ENCODE measurements at places on chromosomes 5 and 9.
A peak's percentile ranks its signal among the peaks of the same experiment; 100 is the strongest.

DNA sequence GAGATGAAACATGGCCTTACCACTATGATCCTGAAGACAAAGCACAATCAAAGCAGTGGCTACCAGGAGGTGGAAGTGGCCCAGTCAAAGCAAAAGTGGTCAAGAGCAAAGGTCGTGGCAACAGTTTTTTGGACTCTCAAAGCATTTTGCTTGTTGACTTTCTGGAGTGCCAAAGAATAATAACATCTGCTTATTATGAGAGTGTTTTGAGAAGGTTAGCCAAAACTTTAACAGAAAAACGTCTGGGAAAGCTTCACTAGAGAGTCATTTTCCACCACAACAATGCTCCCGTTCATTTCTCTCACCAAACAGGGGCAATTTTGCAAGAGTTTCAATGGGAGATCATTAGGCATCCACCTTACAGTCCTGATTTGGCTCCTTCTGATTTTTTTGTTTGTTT is 33.6 kb upstream of the MAMDC2 start:
- no peak for DNase-seq

GRCh38 chr9:133645021-133645765 is 9.0 kb downstream of the DBH start:
- no peak for DNase-seq

GRCh38 chr9:133286523-133286922 is 11.5 kb upstream of the ABO start:
- no peak for DNase-seq

DNA sequence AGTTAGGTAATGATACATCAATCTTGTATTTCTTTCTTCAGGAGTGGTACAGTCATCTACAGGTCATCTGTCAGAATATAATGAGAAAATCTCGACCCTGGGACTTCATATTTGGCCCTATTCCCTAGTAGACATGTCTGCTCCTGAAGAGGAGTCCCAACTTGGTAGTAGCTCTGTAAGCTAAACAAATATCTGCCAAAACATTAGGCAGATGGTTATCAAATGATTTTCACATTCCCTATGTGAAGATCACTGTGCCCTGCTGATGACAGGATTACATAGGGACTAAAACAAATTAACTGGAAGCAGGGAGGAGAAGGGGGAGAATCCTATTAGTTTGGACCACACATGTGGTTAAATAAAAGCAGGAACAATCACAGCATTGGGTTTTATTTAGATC is 138.6 kb upstream of the NFIB start:
- DNase-seq = no peak

DNA sequence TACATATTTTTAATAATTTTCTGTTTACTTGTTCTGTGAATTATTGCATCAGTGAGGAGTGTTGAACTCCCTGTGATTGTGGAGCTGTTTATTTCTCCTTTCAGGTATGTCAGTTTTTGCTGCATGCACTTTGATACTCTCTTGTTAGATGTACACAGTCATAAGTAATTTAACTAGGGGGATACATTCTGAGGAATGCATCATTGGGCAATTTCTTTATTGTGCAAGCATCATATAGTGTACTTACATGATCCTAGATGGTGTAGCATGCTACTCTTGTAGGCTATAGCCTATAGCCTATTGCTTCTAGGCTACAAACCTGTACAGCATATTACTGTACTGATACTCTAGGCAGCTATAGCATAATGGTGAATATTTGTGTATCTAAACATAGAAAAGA is 9.5 kb downstream of the DENND4C start:
- DNase-seq = no peak

DNA sequence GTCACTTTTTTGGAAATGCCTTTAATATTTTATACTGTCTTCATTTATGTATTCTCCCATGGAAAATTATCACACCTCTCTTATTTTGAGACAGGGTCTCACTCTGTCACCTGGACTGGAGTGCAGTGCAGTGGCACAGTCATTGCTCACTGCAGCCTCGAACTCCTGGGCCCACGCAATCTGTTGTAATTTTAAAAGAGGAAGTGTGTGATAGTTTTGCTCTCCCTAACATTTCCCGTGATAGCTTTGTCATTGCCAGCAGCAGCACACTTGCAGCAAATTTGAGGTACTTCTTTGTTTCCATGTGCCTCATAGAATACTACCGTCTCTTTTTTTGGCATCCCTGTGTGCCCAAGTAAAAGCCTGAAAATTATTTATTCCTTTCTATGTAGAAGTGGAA is 103.5 kb downstream of the RNF180 start:
- no peak for DNase-seq

DNA sequence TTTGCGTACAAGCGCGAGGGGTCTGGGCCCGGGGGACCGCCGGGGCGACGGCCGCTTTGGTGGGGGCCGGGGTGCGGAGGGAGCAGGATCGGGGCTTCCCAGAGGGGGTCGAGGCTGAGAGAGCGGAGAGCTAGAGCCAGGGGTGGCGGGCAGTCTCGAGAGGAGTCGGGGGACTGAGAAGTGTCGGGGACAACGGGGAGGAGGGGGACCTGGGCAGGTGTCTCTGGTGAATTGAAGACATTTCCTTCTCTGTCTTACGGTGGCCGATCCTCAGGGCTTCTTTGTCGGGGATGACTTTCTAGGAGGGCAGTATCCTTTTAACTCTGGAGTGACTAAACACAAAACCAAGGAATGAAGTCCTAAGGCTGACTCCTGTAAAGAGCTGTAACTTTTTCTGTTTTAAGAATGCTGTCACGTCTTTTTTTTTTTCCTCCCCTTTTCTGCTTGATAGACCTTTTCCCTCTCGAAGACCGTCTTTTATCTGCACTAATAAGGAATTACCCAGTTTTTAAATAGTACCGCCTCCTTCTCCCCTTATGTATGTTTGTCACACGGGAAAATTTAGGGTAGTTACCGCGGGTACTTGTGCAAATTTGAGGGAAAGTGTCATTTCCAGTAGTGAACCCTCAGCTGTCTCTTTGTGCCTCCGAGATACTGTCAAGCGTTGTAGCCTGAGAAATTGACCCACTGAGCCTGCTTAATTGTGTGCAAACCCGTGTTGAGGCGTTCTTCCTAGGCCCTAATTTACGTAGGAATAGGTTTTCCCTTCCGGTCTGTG is 822 bp downstream of the DENND4C start:
- peak; percentile 29 for DNase-seq

DNA sequence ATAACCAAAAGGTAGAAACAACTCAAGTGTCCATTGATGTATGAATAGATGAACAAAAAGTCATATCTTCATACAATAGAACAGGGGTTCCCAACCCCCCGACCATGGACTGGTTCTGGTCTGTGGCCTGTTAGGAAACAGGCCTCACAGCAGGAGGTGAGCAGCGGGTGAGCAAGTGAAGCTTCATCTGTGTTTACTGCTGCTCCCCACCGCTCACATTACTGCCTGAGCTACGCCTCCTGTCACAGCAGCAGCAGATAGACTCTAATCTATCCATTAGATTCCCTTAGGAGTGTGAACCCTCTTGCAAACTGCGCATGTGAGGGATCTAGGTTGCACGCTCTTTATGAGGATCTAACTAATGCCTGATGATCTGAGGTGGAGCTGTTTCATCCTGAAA is 478.0 kb downstream of the BRINP1 start:
- DNase-seq = no peak

DNA sequence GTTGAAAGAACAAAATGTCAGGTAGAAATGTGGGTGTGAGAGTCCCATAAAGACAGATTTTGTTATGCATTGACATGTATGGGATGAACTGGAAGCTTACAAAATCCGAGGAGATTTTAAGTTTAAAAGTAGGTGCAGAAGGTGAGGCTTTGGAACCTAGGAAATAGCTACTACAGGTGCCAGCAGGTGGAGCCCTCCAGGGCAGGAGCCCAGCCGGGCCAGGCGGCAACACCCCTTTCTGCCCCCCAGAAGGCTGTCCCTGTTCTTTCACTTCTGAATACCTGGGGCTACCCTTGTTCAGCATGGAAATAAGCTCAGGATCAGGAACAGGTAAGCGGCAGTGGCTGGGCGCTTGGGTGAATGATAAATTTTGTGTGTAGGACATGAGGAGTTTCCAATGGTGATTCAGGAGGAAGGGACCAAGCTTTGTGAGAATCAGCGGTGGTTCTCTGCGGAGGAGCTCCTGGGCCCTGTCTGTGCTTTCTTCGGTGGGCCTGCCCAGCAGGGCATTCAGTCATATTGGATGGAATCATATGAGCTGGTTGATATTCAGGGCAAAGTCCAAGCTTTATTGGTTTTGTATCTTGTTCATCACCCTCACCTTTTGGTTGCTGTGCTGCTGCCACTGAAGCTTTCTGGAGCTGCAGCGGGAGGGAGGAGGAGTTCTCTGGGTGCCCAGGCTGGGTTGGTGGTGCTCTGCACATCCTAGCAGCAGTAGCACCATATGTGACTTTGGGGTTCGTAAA is 12.3 kb downstream of the PCBD2 start:
- DNase-seq = no peak

- no peak for DNase-seq
Measured at GRCh38 chr5:142435410-142436115, 110.7 kb upstream of the SPRY4 start.

GRCh38 chr5:174446446-174446845 is 277.9 kb upstream of the MSX2 start:
- DNase-seq = no peak

DNA sequence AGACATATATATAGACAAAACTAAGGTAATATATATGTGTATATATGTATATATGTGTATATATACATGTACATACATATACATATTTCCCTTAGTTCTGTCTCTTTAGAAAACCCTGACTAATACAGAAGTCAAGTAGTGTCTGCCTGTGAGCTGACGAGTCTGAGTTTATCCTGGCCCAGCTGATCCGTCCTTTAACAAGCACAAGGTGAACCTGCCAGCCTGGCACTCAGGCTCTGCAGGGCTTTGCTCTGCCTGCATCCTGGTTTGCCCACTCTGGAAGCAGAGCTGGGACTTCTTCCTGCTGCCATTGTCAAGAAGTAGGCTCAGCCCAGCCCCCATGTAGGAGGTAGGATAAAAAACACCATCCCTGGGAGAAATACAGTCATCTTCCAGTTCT is 388.0 kb downstream of the ICE1 start:
- no peak for DNase-seq

DNA sequence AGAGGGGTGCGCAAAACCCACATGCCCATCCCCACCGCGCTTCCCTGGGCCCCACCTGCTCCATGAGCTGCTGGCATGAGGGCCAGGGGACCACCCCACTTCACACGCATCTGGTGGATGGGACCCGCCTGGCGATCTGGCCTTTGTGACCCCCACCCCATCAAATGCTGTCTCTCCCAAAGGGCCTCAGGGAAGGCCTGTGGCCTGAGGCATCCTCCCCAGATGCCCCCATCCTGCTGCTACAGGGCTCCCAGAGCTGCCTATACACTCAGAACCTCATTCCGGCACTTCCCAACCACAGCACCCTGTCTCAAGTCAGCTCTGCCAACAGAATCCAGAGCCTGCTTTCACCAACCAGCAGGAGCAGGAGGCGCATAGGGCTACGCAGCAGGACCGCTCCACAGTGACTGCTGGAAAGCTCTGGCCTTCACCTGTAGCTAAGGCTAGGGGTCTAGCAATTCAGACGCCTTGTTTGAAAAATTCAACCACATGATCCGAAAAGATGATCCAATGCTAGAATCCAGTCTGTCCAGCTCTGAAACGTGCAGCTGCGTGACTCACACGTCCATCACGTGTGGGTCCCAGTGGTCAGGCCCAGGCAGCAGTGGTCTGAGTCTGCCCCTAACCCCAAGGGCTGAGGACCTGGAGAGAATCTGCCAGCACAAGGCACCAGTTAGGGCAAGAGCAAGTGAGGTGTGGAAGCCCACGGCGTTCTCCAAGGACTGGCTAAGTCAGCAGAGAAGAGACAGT is 1.4 kb upstream of the SNAPC4 start:
- DNase-seq = no peak

- no peak for DNase-seq
Measured at GRCh38 chr5:167049771-167050567, 1241.5 kb upstream of the WWC1 start.

DNA sequence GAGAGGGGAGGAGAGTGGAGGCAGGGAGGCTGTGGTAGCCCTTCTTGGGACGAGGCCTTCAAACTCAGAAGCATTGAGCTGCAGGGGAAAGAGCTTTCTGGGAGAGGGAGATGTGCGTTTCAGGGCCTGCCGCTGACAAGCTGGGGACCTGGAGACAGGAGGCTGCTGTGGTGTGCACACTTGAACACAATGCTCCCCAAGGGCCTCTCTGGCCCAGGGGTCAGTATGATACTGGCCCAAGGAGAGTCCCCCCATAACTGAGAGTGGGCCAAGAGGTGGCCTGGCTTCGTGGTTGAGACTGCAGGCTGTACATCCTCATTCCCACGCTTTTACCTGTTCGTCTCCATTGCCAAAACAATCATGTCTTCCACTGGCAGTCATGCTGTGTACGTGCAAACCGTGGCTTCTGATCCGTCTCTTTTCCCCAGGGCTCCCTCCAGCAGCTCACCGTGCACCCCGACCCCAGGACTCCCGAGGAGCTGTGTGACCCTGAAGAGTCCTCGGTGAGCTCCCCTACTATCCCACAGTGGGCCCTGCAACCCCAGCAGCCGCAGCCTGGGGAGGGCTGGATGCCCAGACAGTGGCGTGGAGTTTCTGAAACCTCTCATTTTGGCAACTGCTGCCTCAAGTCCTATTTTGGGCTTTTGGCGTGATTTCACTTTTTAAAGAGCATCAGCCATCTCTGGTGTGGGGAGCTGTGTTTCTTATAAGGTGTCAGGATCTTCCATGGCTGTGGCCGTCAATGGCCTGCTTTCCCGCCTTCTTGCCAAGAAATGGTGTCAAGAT is 43.4 kb downstream of the COL15A1 start:
- DNase-seq = no peak

- no peak for DNase-seq
Measured at GRCh38 chr5:172630986-172631385, 10.1 kb upstream of the NEURL1B start.

GRCh38 chr5:67200809-67201562 is 4.4 kb upstream of the CD180 start:
- DNase-seq = no peak

- no peak for DNase-seq
Measured at GRCh38 chr5:76137887-76138542, 54.8 kb downstream of the SV2C start.

DNA sequence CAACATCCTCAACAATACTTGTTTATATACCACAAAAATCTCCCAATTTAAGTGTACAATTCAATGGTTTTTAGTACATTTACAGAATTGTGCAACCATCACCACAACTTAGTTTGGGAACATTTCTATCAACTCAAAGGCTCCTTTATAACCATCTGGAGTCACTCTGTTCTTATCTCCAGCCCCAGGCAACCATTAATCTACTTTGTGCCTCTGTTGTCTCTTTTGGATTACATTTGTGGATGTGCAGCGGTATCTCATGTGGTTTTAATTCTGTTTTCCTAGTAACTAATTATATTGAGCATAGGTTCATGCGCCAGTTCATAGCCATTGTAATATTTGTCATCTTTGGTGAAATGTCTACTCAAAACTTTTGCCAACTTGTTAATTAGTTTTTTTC is 14.4 kb downstream of the ADAMTS19 start:
- DNase-seq = no peak

GRCh38 chr5:53434541-53434940 is 45.9 kb upstream of the FST start:
- DNase-seq = no peak

DNA sequence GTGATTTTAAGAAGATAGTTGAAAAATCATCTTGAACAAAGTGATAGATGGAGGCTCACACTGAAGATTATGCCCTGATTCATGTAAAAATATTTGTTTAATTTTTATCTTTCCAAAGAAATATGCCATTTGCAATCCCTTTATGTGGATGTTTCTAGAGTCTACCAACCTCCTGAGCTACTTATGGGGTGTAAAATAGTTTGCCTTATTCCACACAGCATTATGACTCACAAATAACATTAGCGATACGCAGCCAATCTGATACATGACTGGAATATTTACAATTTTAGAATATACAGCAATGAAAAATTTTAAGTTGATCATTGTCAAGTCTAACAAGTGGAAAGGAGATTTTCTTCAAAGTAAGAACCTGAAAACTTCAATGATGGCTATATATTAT is 327.5 kb downstream of the EDIL3 start:
- no peak for DNase-seq
